Renal cortex interstitium (tissue), 15 donors: ENCODE measurements at places on chromosomes 6 and 20.

DNA sequence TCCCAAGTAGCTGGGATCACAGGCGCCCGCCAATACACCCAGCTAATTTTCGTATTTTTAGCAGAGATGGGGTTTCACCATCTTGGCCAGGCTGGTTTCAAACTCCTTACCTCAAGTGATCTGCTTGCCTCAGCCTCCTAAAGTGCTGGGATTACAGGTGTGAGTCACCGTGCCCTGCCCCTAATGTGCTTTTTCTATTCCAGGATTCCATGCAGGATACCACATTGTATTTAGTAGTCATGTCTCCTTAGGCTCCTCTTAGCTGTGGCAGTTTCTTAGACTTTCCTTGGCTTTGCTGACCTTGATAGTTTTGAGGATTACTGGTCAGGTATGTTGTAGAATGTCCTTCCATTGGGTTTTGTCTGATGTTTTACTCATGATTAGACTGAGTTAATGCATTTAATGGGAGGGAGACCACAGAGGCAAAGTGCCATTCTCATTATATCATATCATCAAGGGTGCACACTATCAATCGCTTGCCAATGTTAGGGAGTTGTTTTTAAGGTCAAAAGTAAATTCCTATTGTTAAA lies 39.6 kb upstream of the TNFAIP3 start:
- DNase-seq = no peak

- no peak for DNase-seq
Observed at GRCh38 chr6:50128420-50129005, 78.8 kb upstream of the DEFB112 start.

DNA sequence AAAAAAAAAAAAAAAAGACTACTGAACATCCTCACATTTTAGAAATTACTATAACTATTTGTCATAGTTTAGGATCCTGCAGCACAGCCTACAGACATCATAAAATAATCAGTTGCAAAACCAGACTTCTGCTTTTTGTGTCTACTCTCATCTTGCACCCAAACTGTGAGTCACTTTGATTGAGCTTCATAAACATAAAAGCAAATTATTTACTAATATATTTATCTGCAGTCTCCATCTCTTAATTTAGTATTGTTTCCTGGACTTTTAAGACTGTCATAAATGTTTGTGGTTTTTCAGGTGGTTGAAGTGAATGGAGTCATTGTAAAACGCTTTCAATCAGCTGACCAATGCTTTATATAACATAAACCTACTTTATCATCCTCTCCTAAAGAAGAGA lies 14.8 kb upstream of the CALHM6 start:
- DNase-seq = no peak

DNA sequence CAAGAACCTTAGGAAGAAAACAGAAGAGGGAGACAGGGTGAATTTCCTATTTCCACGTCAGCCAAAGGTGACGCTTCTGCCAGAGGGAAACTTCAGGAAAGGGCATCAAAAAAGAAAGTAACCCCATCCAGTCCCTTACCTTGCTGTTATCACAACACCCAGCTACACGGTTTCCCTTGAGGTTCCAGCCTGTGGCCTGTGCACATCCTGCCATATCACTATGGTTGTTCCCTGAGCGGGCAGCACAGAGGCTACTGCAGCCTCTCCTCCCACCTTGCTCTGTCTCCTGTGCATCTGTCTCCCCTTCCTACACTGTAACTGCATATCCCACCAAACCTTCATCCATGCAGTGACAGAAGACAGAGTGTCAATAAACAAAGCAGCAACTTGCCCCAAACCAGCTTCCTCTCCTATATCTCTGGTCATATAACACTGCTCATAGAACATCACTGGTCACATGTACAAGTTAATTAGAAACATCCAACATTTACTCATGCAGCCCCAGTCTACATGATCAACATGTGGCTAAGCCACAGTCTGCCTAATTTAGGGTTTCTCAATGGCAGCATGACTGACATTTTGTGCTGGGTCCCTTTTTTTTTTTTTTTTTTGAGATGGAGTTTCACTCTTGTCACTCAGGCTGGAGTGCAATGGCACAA lies 54.7 kb downstream of the GFOD1 start:
- DNase-seq = no peak

DNA sequence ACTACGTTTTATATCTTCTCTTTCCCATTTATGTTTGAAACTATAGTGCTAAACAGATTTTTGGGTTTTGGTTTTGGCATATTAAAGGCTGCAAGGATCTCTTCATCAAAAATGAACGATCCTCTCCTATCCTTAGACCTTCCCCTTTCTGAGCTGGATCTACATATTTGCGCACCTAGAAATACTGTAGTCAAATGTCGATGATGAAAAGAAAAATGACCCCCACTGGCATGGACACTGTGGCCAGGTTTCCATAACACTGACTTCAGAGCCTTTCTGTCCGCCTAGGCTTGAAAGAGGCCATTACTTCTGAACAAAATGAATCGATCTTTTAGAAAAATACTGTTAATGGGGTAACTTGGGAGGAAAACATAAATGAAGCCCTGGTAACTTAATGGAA lies 5.8 kb downstream of the FLRT3 start:
- DNase-seq = no peak

DNA sequence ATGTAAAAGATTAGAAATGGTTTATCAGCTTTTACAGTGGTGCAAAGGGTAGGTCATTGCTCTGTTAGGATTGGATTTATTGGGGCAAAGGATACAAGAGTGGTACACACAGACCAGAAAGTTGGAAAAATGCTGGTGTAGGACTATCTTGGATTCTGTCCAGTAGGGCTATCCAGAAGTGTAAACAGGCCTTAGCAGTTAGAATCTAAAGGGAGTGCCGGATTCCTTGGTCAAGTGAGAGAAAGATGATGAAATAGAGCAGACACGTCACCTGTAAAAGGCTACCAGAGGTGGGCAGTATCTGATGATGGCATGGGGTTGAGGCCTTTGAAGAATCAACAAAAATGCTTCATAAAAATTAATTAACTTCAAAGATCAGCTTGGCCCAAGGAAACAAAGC lies 975.9 kb downstream of the KIF16B start:
- DNase-seq = no peak

- no peak for DNase-seq
Observed at GRCh38 chr6:45626087-45626891, 248.6 kb upstream of the SUPT3H start.

DNA sequence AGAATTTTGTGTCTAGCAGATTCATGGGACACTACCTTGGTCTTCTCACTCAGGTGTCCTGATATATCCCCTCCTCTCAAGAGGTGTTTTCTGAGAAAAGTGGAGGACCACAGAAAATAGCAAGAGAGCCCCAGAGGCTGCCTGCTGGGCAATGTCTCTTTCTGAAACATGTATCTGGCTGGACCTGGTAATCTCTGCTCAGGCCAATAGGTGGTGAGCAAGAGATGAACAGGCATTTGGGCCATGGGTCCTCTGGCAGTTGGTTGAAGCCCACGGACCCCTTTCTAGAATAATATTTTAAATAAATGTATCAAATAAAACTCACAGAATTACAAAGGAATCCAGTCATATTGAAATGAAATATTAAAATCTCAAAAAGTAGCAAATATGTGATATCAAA lies 8.8 kb upstream of the THBD start:
- no peak for DNase-seq

DNA sequence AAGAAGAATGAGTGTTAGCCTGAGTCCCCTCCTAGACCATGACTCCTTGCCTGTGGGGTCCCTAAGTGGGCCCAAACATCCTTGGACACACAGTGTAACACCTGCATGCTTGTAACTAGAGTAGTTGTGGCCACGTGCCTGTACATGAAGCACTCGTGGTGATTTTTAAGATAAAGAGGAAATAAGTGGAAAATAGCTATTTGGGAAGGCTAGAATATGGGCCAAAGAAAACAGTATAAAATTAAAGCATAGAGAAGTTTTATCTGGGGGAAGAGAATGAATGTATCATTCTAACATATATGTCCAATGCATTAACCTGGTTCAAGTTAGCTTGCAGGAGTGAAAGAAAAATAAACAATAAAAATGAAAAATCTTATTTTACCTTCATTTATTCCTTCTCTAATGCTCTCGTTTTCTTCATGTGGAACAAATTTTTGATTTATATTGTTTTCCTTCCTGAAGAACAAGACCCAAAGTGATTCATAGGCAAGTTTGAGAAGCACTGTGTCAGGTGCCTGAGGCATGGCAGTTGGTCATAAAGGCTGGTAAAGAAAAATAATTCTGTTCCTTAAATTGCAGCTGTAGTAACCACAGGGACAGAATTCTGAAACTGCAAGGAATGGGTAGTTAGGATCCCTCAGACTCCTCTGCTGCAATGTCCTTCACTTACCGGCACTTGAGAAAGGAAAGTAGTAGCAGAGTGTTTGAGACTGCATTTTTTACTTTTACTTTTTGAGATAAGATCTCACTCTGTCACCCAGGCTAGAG lies 8.5 kb upstream of the CST3 start:
- DNase-seq = no peak

GRCh38 chr6:30646450-30647241 lies at the start of gene C6orf136:
TSS of gene C6orf136 (plus strand) at chr6:30647133. CDS start at chr6:30647232, 99 bp downstream.
- peak; percentile 79 for DNase-seq

GRCh38 chr6:89729818-89730217 lies 89.8 kb downstream of the MDN1 start:
- no peak for DNase-seq

DNA sequence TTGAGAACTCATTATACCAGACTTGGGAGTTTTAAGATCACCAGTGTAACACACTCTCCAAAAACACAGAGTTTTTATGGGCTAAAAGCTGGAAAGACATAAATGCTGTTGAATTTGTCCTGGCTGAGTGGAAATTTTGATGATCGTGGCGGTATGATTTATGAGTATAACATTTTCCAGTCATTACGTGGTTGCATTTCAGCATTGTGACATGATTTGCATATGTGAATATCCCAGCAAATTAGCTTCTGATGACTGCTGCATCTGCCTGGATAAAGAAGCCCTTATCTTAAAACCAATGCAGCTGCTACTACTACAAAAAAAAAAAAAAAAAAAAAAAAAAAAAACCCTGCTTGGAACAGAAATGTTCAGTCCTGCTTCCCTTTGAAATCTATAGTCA lies 850.9 kb downstream of the TFAP2A start:
- no peak for DNase-seq

DNA sequence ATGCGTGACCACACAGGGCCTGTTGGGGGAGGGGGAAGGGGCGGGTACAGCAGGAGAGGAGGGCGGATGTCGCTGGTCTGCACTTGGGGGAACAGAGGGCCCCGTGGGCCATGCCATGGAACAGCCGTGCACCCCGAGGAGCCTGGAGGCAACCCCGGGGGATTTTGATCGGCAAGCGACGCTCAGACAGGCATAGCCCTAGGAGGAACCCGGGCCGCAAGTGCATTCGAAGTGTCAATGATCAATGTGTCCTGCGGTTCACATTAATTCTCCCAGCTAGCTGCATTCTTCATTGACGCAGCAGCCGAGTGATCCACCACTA lies 772.8 kb upstream of the DEFB115 start:
- no peak for DNase-seq

DNA sequence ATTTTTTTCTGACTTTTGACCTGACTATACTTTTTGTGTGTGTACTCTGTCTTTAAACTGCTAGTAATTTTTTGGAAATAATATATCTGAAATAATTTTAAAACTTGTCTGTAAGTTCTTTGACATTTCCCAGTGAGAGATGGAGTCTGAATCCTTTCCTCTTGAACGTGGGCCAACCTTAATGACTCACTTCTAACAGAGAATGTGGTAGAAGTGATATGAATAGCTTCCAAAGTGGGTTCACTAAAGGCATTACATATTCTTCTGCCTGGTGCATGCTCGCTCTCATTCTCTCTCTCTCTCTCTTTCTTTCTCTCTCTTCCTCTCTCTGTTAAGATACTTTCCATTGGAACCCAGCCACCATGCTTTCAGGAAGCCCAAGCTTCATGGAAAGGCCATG lies 108.7 kb upstream of the FERMT1 start:
- DNase-seq = no peak

DNA sequence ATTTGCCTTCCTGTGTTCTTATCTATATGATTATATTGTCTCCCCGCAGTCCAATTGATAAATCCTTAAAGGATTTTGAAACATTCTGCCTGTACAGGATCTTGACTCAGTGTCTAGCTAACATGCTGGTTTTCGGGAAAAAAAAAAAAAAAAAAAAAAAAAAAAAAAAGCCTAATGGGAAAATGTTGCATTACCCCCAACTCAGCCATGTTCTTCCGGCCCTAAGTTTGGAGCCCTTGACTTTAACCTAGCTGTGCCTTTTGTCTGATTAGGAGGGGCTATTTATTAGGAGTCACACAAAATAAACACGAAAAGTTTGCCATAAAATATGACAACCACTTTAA lies 244.4 kb upstream of the TCF21 start:
- DNase-seq = no peak

GRCh38 chr6:88208726-88209125 lies 42.6 kb upstream of the CNR1 start:
- no peak for DNase-seq

DNA sequence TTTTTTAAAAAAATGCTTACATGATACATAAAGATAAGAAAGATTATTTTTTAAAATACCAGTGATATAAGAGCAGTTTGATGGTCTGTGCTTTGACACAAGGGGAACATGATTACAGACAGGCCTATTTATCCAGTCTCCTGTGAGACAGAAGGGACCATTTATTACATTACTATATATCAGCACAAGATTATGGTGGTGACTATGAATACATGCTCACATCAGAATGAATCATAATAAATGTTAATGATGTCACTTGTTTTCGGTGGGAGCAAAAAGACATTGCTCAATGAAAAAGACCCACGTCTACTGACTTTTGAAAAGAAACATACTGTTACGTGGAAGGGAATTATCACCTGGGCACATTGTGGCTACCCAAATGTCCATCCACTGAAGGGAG lies 455.1 kb downstream of the CDC5L start:
- DNase-seq = no peak

DNA sequence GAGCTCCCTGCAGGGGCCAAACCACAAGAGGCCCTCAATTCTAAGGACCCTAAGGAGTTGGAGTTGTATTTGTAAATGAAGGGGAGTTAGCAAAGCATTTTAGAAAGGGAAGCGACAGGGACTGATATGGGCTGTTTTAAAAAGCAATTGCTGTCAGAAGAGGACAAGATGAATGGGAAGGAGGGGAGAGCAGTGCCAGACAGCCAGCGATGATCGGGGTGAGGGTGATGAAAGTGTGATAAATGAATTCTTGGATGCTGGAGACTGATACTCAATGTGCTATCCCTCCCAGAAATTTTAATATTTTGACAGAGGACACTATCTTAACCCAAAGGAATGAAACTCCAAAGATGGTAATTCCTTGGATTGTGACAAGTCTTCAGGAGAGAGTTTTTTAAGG lies 289.2 kb downstream of the CLIC5 start:
- DNase-seq = no peak

DNA sequence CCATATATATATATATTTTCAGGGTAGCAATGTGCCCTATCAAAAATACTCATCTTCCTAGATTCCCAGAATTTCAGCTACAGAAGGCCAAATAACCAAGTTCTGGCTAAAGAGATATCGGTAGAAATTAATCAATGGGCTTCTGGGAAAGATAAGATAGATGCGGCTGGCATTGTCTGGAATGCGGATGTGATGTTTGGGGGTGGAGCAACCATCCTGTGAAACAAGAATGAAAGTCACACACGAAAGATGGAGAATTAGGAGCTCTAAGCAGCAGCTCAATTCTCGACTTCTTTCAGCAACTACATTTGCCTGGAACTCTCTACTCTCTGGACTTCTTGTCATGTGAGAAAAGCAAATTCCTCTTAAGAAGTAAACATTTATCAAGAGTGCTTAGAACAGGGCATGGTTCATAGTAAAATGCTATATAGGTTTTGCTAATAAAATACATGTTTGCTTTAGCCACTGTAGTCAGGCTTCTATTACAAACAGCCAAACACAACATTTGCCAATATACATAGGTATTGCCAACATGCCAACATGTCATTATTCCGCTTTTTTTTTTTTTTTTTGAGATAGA lies 90.8 kb downstream of the CLIC5 start:
- no peak for DNase-seq

GRCh38 chr6:1113916-1114540 lies 197.9 kb upstream of the FOXQ1 start:
- DNase-seq = no peak
